ENCODE measurements at places on chromosomes 2 and 18. TPM values are rescaled to one million over a fixed set of nuclear protein-coding genes. Genes with fewer than 3 reads are reported as not detected.

The FOXI3 gene
- not detected for total RNA-seq

The RFTN2 gene
- not detected for total RNA-seq

The ERFE gene
- 6.7 TPM for total RNA-seq

The CBLN2 gene
- 0.06 TPM for total RNA-seq

The FBXO48 gene
- 0.34 TPM for total RNA-seq

The SULT1C4 gene
- total RNA-seq = not detected

The CHRND gene
- total RNA-seq = not detected

Data from A549 treated with GW870086 at 1 μM for 4 hours (cell line).